ENCODE measurements at places on chromosomes 2 and 18.

DNA sequence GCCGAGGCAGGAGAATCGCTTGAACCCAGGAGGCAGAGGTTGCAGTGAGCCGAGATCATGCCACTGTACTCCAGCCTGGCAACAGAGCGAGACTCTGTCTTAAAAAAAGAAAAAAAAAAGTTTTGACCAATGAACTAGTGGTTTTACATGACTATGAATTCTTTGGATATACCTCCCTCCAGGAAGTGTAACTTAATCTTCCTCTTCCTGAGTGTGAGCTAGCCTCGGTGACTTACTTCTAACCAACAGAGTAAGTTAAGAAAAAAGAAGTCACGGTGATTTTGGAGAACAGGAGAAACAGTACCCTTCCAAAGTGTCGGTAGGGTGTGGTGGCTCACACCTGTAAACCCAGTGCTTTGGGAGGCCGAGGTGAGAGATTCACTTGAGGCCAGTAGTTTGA, 7.1 kb downstream of the TIA1 start:
- peak; percentile 31 for DNase-seq

- DNase-seq = no peak
Measured at GRCh38 chr2:75432761-75433361, 127.9 kb downstream of the EVA1A start.

DNA sequence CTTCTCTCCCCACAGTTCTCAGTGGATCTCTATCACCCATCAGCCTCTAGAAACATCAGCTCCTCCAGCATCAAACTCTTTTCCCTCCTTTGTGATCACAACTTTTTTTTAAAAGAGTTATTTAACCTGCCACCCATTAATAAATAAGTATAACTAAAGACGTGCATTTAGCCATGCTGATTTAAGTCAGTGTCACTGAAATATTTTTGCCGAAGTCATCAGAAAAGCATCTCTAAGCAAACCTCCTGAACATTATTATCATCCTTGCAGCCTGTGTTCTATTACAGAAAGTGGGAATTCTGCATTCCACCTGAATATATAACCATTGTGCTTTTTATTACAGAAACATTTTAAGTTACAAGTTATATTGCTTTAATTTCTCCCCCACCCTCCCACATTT, 106.2 kb upstream of the ARHGAP28 start:
- DNase-seq = no peak

GRCh38 chr2:154132827-154133226, 261.1 kb downstream of the GALNT13 start:
- no peak for DNase-seq

- DNase-seq = no peak
Measured at GRCh38 chr18:35610089-35610488, 28.5 kb downstream of the GALNT1 start.

GRCh38 chr2:241286348-241287090, 29.0 kb downstream of the HDLBP start:
- peak; percentile 34 for DNase-seq

- DNase-seq = no peak
Measured at GRCh38 chr2:207123335-207123744, 42.4 kb downstream of the KLF7 start.

DNA sequence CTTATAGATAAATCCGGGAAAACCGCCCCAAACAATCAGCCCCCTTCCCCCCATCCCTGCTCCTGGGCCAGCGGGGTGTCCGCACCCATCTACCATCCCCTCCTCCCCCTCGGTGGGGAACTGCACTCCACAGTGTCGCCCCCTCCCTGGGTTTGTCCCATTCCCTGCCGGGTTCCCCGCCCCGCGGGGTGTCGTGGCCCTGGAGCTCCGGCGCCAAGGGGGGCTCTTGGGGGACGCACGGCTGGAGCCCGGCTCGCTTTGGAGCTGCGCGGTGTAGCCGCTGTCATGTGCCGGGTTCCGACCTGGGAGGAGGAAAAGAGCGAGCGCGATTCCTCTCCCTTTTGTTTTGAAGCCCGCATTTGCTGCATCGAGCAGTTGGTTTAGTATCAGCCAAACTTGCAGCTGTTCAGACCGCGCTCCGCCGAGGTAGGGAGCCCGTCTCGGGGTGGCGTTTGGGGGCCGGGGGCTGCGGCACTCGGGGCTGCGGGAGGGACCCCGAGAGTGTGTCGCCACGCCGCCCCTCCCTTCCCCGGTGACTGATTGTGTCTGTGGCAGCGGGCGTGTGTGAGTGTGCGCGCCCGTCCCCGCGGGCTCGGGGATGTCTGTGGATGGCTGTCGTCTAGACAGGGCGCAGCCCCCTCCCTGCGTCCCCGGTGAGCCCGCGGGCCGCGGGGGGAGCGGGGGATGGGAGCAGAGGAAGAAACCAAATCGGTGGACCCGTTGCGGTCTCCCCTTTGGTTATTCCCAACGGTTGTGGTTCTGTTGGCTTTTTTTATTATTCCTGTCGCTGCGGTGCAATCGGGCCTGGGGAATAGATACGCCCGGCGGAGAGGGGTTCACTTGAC, 797 bp downstream of the CTIF start:
- peak; percentile 69 for DNase-seq

GRCh38 chr2:160061533-160061932, 882 bp downstream of the PLA2R1 start:
- DNase-seq = no peak

GRCh38 chr2:202529389-202529788, 105.4 kb upstream of the FAM117B start:
- DNase-seq = peak; percentile 36

DNA sequence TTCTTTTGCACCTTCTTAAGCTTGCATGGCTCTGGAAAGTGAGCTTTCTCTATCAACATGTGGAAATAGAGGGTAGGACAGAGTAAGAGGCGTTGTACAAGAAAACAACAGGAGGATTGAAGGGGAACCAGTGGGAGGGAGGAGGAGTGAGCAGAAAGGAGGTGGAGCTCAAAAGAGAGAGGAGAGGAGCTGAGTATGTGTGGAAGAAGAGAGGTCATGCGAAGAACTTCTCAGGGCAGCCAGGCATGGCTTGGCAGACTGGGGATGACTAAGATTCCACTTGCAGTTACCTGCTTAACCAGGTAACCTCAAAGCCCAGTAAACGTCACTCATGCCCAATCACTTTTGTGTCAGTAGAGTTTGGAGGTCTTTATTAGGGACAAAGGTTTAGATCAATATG, 105.1 kb downstream of the BCL2L11 start:
- no peak for DNase-seq

DNA sequence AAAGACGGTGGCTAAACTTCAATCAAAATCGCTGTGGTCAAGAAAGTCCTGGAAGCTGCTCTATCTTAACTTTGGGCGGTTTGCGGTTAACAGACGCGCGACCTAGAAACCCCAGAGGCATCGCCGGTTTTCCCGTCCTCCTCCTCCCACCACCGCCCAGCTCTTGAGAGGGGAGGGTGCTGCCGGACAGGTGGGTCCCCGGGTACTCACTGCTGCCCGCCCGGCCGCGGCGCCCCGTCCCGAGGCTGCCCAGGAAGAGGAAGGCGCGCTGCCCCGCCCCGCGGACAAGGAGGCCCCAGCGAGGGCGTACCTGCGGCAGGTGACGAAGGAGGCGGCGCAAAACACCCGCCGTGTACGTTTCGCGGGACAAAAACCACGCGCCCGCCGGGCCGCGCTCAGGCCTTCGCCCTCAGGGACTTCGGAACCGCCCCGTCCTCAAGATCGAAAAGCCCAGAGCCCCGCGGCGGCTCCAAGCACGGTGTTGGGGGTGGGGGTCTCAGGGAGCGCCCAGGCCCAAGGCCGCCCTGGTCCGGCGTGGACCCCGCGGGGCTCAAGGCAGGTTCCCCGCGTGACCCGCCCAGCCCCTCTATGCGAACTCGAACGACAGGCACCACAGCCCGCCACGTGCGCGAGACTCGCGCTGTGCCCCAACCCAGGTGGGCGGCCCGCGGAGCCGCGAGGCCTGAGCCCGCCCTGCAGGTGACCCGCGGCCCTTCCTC, at the start of gene SH3YL1:
TSS of gene SH3YL1 (minus strand) at position 259 of the 719 bp plus-strand sequence. CDS start at position 211, 48 bp downstream.
- peak; percentile 14 for DNase-seq

- no peak for DNase-seq
Measured at GRCh38 chr2:170848587-170848986, 31.9 kb downstream of the GAD1 start.

GRCh38 chr2:233464056-233464455, 102.5 kb downstream of the USP40 start:
- no peak for DNase-seq

DNA sequence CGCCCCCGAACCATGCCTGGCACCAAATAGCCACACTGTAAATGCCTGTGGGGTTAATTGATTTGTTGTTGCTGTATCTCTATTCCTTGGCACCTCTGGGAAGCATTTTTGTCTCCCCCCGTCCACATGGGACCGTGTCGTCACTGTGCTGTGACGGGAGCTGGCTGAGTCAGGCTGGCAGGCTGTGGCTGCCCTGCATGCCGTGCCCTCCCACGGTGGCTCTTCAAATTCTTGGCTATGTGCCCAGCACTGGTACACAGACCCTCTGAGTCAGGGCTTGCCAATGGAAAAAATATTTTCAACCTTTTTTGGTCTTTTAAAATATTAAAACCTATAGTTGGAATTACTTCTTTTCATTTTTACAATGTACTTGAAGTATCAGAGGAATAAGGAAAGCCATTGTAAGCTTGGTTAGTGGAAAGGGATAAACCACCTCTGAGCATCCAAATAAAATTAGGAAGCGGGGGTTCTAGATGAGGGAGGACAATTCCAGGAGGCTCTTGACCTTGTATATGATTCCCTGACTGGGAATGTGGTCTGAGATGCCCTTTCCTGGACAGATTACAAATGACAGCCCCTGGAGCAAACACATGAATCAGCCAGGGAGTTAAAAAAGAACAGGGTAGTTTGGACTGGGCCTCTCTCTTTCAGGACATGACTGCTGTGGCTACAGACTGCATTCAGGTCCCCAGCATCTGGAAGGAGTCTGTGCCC, 59.4 kb downstream of the DGKD start:
- DNase-seq = peak; percentile 87

DNA sequence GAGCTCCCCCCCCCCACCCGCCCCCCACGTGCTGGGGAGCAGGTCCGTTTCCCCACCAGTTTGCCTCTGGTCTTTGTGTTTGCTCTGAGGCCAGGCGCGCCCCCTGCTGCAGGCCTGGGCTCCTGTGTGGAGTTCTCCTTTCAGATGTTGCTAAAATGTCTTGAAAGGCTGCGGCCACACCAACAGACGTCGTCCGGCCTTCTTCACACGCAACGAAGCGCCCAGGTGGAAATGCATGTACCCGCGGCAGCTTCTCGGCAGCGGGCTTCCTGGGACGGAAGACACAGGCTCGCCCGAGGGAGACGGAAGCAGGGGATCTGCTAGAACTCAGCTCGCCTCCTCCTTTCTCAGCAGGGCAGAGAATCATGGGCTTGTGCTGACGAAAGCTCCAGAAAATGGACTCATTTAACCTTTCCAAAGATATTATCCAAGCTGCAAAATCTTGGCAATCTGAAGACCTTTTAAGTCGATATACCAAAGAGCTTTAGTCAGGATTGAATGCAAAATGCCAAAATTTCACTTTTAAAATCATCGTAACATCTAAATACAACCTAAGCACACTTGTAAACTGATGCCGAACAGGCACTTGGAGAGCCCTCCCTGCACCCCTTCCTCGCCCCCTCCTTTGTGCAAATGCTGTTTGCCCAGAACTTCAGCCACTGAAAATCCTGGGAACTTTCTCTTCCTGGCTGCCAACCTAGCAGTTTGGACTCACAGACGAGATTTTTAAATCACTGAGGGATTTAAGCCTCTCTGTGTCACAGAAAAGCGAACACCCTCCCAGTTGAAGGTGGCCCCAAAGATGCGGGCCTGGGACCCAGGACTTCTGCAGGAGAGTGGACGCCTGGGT, 125.5 kb upstream of the ZNF516 start:
- DNase-seq = peak; percentile 57

GRCh38 chr2:88724643-88725332, 33.3 kb downstream of the RPIA start:
- no peak for DNase-seq

DNA sequence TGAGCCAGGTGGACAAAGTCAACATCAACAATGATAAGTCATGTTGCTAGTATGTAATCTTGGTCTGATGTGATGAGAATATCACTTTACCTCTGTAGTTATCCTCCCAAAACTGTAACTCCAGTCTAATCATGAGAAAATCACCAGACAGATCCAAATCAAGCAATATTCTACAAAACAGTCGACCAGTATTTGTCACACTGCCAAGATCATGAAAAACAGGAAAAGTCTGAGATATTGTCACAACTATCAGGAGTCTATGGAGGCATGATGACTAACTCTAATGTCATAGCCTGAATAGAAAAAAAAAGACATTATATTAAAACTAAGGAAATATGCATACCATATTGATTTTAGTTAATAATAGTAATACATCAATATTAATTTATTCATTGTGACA, 1883.3 kb upstream of the CELF4 start:
- peak; percentile 94 for DNase-seq

DNA sequence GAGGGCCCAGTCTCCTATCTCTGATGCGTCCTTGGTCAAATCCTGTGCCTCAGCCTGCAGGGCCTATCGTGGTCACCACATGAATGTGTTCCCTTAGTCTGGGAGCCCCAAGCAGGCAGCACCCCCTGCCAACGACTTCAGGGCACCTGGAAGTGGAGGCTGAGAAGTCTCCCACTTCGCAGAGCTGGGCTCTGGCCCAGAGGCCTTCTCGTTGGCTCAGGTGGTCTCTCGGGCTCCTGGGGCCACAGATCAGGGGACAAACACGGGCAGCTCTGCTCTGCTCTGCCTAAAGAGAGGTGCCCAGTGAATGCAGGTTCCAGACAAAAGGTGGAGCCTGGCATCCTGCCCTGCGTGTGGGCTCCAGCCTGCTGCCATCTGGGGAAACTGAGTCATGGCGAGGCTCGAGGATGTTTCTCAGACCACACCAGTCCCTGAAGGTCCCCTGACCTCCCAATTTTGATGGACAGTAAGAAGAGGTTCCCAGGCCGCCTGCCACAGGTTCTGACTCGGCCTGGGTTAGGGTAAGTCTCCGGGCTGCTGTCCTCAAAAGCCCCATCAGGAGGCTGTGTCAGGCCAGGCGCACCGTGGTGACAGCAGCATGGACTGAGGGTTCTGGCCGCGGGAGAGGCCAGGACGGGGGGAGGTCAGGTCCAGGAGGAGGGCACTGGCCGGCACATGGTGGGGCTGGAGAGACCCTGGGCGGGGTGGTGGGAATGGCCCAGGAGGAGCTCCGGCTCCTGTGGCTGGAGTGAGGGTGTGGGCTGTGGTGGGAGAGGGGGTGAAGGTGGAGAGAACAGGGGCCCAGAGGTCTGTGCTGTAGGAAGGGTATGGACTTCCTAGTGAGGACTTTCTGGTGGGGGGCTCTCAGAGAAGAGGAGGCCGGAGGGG, 1.4 kb upstream of the TEKT4 start:
- no peak for DNase-seq

GRCh38 chr2:208379192-208379591, 27.4 kb upstream of the PTH2R start:
- no peak for DNase-seq

DNA sequence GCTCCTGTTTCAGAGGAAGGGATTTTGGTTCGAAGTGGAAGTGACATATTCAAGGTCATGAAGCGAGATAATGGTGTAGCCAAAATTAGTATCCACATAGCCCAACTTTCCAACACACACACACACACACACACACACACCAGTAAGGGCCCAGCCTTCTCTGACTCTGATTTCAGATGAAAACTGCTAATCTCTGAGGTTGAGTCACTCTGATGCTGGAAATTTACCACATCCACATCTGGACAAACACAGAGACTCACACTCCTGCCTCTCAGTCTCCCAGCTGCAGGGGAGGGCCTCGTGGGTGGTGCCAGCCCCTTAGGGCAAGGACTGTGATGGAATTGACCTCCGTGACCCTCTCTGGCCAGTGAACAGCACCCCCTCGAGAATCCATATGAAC, 29.0 kb upstream of the SLC35F6 start:
- DNase-seq = peak; percentile 3

- no peak for DNase-seq
Measured at GRCh38 chr2:16288371-16289112, 348.2 kb downstream of the MYCN start.

GRCh38 chr2:6656633-6657032, 209.1 kb downstream of the CMPK2 start:
- DNase-seq = no peak

Data from dermis blood vessel endothelial cell (primary cell).